ENCODE measurements at places on chromosomes 2 and 18.

DNA sequence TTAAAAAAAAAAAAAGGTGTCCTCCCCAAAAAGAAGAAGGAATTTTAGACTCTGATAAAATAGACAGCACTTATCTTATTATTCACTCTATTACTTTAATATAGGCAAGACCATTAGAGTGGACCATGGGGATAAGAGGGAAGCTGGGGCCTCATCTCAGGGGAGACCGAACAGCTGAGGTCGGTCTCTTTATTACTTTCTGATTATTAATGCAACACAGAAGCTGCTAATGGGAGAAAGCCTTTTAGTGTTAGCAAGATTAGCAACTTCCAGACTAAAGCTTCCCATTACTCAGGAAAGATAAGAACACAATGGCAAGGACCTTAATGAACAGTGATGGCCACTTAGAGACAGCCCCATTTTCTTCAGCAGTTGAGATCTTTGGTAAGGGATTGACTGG is 135.5 kb downstream of the TMEFF2 start:
- no peak for DNase-seq

GRCh38 chr2:4272261-4272858 is 569.0 kb downstream of the DCDC2C start:
- DNase-seq, result no peak

DNA sequence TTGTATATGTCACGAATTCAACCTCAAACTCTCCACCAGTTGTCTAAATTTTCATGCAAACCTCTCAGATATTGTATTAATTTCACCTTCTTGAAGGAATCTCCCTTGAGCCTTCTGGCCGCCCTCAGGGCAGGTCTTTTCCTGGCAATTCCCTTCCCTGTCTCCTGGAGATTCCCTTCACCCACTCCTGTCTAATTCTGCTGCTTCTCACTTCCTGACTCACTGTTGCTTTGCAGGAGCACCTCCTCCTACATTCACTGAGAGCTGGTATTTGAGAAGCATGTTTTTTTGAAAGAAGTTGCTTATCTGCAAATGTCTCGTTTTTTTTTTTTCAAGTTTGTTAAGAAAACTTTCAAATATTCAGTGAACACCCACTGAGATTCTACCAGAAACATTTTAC is 79.9 kb upstream of the OTOS start:
- no peak for DNase-seq

DNA sequence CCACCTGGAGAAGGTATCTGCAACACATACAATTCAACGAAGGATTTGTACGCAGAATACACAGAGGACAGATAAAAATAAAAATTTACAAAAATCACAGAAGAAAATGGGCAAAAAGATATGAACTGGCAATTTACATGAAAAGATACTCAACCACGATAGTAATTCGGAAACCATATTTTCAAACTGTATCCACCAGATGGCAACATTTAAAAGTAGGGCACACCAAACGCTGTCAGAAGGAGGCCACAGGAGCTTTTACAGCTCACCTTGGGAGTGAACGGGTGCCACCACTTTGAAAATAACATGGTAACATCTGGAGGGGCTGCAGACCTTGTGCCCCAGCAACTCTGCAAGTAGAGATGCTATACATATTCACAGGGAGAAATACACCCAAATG is 9.8 kb downstream of the KIF1A start:
- DNase-seq, result no peak

DNA sequence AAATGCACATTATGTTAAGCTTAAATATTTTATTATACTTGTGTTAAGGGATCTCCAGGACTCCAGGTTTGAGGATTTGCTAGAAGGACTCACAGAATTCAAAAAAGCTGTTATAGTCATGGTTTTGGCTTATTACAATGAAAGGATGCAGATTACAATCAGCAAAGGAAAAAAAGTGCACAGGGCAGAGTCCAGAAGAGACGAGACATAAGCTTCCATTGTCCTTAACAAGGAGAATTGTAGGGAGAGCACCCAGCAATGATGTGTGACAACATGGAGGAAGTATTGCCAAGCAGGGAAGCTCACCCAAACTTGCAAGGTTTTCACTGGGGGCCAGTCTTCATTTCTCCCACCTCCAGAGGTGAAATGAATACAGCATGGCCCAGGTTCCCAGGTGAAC is 12.8 kb upstream of the MYO5B start:
- no peak for DNase-seq
